Stimulated activated CD4-positive, alpha-beta T cell treated with anti-CD3 and anti-CD28 coated beads, Interleukin-1b, Interleukin-23, amount 100 ng/mL, for 24 hours (primary cell): ENCODE measurements at places on chromosomes 2 and 18.

GRCh38 chr18:10707294-10707693 lies 181.5 kb downstream of the NAPG start:
- no peak for DNase-seq

GRCh38 chr2:159753797-159754196 lies 41.5 kb downstream of the MARCHF7 start:
- DNase-seq: no peak

- no peak for DNase-seq
These were observed 2.9 kb downstream of the PCGF1 start for GRCh38 chr2:74504591-74504990.

DNA sequence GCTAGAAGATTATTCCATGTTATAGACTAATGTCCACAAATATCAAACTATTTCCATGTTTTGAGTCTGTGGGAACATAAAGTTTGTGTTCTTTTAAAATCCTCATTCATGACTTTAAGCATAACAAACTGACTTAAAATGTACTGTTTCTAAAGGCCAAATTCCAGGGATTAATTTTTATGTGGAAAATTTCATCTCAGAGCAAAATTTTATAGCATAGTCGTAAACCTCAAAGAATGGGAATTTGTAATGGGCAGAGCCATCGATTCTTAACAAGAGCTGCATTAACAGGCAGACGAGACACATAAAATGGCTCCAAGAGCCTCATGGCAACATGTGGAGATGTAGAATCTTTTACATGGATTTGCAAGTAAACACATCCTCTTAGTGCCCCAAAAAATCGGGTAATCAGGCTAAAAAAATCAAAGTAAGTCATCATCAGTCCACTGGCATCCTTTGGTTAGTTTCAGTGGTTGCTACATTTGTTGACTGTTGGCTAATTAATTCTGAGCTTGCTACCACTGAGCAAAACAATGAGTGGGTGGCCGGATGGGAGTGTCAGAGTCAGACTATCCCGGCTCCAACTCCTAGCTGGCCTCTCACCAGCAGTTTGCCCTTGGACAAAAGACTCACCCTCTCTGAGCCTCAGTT lies 119.6 kb downstream of the FAM210A start:
- no peak for DNase-seq

GRCh38 chr2:143263066-143263625 lies 133.9 kb downstream of the ARHGAP15 start:
- no peak for DNase-seq

GRCh38 chr2:73828389-73828817 lies 358 bp upstream of the STAMBP start:
- DNase-seq: no peak

DNA sequence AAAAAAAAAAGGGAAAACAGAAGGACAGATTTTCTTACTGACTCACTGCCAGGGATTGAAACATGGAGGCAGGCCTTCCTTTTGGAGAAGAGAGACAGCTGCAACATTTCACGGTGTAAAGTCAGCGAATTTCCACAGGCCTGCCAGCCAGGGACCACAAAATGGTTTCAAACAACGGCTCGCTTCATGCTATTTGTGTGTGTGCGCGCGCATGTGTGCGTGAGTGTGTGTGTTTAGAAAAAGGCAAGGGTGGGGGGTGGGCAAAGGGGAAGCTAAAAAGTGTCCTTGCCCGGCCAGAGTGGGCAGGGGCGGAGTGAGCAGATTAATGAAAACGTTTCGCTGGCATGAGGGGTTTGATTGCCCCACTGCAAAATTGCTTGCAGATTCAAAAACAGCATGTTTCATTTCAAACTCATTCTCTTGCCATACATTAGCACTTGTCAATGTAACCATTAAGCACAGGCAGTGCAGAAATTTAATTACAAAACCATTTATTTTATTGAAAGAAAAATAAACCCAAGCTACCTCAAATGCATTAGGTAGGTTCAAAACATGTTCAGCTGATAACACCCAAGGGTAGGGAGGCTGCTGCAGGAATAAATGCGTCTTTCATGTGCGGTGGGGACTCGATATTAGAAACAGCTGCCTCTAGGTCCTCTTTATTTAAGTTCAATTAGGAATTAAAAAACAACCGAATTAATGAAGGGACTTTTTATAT lies 182.1 kb upstream of the SIX2 start:
- DNase-seq: no peak
